CD4-positive, alpha-beta T cell treated with Interleukin-15 for 1 hour (primary cell): ENCODE measurements at places on chromosomes 3 and 15.

GRCh38 chr15:98154863-98155262, 194.4 kb downstream of the ARRDC4 start:
- DNase-seq: no peak

- DNase-seq: peak; percentile 75
Measured at GRCh38 chr3:16884084-16884747, 539 bp upstream of the PLCL2 start.

DNA sequence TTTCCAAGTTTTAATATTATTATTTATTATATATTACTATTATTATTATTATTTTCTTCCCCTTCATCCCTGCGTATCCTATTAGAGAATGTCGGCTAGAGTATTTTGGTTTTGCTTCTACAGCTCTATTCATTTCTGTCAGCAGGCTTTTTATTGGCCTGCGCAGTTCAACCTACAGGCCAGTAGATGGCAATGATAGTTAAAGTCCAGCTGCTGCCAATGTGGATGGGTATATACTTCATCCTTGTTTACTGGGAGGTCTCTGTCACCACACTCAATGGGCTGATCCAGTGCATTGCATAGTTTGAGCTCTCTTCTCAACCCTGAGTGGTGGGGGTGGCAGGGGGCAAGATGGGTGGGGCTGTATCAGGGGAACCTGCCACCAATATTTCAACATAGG, 799.8 kb downstream of the NSUN3 start:
- no peak for DNase-seq

GRCh38 chr15:44275150-44275830, 13.2 kb upstream of the GOLM2 start:
- no peak for DNase-seq

- DNase-seq: no peak
Measured at GRCh38 chr3:49570028-49570654, 15.9 kb downstream of the BSN start.

- DNase-seq: no peak
Measured at GRCh38 chr3:138200424-138200823, 13.3 kb downstream of the ARMC8 start.
